Dorsolateral prefrontal cortex (tissue), 122 donors: ENCODE measurements at places on chromosomes 16 and 17.
A peak's percentile ranks its signal among the peaks of the same experiment; 100 is the strongest.

GRCh38 chr16:2428051-2428783 is 1.0 kb upstream of the CCNF start:
- DNase-seq, result no peak

DNA sequence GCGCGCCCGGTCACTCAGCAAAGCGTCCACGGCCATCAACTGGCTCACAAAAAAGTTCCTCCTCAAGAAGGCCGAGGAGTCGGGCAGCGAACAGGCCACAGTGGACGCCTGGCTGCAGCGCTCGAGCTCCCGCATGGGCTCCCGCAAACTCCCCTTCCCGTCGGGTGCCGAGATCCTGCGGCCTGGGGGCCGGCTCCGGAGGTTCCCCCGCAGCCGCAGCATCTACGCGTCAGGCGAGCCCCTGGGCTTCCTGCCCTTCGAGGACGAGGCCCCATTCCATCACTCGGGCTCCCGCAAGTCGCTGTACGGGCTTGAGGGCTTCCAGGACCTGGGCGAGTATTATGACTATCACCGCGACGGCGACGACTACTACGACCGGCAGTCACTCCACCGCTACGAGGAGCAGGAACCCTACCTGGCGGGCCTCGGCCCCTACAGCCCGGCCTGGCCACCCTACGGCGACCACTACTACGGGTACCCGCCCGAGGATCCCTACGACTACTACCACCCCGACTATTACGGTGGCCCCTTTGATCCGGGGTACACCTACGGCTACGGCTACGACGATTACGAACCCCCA is 10.7 kb downstream of the MYO15A start:
- no peak for DNase-seq

- DNase-seq, result no peak
Observed at GRCh38 chr16:67468731-67469130, 12.2 kb downstream of the ATP6V0D1 start.

- peak; percentile 89 for DNase-seq
Observed at GRCh38 chr17:73429440-73430164, 117.8 kb upstream of the CDC42EP4 start.

DNA sequence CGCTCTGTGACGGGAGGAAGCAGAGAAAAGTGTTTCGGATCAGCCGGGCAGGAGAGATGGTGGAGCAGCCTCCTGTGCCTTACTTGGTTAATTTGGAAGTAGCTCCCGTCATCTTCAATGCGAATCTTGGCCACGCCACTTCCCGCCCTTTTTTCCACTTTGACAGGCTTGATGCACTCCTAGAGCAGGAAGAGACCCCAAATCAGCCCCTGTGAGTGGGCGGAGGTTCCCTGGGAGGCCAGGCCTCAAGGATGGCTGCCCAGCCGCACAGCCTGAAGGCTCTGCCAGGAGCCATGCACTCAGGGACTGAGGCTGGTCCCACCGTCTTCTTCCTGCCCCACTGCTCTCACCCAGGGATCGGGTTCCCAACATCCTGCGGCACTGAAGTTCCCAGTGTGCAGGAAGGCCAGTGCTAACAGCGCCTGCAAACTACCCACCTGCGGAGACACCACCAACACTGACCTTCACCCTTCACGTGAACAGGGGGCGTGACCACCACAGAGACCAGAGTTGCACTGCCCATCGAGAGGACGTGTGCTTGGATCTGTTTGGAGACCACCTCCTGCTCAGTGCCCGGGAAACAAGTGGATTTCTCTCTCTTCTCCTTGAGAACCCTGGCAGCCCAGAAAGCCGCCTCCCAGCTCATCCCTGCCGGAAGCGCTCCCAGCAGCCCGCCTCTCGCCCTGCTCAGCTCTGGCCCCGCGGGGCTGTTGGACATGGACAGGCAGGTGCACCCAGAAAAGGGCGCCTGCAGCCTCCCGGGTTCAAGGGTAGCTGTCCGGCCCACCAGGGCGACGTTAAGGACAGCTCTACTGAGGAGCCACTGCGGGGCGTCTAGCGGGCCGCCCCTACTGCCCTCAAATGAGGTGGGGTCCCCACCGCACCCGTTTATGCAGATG is 988 bp downstream of the CIAO3 start:
- no peak for DNase-seq
